ENCODE measurements at places on chromosomes 7 and 10.

DNA sequence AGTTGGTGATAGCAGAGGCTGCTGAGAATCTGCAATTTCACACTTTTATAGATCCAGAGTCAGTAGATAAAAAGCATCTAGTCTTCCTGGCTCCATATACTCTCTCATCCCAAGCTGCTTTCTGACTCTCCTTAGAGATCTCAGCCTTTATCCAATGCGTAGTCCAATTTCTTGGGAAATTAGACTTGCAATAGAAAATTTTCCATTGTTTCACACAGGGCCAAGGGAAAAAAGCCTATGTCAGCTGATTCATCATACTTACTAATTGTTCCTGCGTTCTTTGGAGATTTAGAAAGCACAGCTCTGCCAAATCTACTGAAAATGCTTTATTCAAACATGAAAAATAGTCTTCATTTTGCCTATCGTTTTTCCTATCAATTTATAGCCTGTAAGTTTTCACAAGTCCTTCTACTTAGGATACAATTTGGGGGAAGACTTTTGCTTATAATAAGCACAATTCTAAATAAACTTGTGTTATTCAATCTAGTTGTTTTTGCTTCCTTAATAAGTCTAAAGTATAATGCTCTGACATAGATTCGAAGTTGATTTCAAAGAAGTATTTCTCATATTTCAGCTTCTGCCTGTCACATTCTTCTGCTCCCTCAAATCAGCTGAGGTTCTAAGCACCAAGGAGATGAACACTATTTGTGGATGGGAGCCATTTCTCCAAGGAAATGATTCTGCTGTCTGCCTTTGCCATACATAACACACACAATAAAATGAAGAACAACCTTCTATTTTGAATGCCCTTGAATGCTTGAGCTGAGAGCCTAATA lies 165.4 kb downstream of the ADAM12 start:
- no peak for DNase-seq

GRCh38 chr7:82390936-82391335 lies 52.6 kb downstream of the CACNA2D1 start:
- DNase-seq, result no peak

- DNase-seq, result no peak
Observed at GRCh38 chr10:123356799-123357198, 202.6 kb downstream of the BUB3 start.

DNA sequence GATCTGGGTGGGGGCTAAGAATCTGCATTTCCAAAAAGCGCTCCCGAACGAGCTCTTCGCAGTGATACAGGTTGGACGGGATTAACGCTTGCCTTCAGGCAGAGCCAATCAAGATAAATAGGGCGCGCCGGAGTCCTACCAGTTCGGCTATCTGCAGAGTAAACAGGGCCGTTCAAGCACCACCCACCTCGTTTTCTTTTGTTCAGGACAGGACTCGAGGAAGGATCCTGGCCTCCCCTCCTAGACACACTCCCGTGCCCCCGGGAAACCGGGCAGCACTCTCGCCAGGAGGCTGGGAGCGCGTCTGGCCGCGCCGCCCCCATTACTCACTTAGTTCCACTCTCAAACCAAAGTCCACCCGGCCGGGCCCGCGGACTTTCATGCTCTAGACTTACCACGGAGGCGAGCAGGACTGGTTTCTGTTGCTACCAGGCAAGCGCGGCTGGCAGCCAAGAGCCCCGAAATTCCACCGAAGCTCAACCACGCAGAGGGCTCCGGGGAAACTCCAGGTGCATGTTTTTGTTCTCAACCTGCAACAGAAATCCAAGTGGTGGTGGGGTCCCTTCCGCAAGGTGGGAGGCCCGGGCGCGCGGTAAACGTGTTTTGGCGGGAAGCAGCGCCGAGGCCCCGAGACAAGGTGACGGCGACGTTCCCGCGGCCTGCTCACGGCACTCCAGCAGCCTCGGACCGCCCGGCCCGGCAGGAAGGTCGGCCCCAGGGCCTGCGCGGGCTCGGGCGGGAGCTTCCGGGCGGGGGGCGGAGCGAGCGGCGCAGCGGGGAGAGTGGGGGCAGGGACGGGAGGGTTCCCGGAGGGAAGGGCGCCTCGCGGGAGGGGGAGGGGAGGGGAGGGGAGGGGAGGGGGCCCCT lies 12.7 kb downstream of the HNRNPF start:
- DNase-seq, result peak; percentile 69

DNA sequence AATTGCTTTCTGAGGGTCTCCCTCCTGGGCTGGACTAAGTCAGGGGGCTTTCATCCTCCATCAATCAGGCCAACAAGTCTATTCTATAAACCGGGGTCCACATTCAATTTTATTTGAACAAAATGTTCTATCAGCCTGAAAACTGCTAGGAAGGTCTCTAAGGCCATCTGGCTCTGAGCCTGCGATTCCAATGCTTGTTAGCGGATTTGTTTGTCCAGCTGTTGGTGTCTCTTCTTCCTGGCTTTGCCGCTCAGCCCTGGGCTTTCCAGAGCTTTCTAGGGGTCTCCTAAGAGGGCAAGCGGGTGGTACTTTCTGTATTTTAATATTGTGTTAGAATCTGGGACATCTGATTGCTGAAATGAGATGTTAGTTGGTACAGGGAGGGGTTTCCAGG lies 136.7 kb downstream of the VIPR2 start:
- no peak for DNase-seq

DNA sequence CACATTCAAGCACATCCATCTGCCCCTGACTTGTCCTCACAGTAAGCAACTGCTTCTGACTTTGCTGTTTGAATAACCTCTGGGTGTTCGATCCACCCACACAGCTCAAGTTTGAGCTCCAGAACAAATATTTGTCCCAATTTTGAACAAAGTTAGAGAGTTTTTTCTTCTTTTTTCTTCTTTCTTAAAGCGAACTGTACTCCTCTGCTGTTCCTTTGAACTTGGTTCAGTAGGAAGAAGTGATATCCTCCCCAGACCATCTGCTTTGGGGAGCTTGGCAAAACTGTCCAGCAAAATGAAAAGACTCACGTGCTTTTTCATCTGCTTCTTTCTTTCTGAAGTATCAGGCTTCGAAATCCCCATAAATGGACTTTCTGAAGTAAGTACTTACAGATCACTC lies at the start of gene ITIH2:
TSS of gene ITIH2 (plus strand) at position 177 of the 400 bp plus-strand sequence. CDS start at position 296, 119 bp downstream.
- no peak for DNase-seq

- no peak for DNase-seq
Observed at GRCh38 chr7:27098578-27099451, 3.0 kb upstream of the HOXA1 start.

GRCh38 chr7:140214075-140214684 lies 37.4 kb upstream of the KDM7A start:
- no peak for DNase-seq

- no peak for DNase-seq
Observed at GRCh38 chr7:100866729-100867039, 503 bp upstream of the TRIP6 start.

- no peak for DNase-seq
Observed at GRCh38 chr7:142436601-142437000, 178.7 kb upstream of the PRSS58 start.

DNA sequence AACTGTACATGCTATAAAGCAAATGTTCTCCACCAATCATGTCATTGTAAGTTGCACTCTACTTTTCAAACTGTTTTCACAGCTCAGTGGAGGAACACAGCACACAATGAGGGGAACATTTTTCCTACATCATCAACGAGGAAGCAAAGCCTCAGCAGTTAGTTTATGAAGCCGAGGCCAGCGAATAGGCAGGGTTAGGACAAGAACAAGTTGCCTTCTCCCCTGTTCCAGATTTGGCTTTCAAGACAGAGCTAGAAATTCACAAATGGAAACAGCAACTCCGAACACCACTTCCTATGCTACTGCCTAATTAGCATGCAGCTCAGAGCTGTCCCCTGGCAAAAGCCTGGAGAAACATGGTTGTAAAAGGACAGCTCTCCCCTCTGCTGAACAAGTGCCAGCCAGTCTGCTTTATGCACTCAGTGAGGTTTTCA lies 19.8 kb downstream of the ITGB8 start:
- no peak for DNase-seq

DNA sequence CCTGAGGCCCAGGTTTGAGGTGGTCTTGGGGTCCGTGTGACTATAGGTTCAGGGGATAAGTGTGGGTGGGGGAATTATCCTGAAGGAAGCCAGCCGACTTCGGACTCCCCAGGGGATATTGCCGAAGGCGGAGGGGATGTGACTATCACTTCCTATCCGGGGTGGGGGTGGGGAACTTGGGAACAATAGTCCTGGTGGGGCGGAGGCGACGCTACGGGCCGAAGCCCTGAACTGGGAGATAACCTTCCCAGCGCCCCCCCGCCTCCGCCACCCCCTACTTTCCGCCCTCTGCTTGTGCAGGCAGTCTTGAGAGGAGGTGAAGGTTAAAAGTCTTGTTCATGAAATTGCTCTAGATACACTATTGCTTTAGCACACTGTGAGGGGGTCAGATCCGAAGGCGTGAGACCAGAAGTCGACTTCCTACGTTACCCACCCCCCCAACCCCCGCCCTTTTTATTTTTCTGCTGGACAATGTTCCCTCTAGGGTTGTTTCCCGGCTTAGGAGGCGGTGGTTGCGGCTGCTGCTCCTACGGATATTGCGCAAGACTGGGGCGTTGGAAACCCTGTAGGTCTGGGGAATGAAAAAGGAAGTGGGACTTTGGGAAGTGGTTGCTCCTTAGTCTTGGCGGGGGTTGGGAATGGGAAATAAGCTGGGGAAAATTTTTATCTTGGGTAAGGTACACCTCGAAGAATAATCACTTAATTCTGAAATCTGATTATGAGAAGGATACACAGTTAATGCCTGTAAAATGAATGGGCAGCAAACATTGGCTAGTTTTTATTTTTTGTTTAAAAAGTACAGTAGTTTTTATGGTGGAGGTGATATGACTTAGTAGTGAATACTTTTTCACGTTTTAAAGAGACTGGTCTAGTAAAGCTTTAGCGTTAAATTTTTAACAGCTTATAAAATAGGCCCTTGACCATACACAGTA lies 1.5 kb downstream of the PTPN12 start:
- no peak for DNase-seq

- no peak for DNase-seq
Observed at GRCh38 chr7:134844200-134844599, 64.8 kb downstream of the CALD1 start.

DNA sequence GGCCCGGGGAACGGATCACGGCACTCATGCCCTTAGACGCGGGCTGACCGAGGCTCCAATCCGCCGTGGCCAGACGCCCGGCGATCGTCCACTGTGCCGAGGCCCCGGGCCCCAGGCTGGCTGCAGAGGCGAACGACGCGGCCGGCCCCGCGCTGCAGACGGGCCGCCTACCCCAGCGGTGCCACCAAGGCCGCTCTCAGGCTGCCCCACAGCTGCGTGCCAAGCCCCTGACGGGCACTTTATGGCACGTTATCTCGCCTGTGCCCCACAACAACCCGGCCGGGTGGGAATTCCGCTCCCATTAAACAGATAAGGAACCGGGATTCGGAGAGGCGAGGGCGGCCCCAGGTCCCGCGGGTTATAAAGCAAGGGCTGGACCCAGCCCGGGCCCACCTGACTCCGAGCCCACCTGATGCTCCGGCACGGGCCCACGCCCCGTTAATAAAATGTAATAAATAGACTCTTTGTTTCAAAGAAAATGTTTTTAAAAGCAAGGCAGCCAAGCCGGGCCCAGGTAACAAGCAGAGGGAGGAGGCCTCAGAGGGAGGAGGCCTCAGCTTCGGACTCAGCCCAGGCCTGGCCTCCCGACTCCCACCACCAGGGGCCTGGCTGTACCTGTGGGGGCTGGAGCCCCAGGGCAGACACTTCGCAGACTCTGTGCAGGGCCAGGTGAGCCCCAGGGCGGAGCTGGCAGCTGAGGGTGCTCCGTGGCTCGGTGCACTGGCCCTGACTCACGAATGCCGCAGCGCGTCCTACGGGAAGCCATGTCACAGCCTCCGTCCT lies 79.7 kb downstream of the FOXL3 start:
- no peak for DNase-seq

DNA sequence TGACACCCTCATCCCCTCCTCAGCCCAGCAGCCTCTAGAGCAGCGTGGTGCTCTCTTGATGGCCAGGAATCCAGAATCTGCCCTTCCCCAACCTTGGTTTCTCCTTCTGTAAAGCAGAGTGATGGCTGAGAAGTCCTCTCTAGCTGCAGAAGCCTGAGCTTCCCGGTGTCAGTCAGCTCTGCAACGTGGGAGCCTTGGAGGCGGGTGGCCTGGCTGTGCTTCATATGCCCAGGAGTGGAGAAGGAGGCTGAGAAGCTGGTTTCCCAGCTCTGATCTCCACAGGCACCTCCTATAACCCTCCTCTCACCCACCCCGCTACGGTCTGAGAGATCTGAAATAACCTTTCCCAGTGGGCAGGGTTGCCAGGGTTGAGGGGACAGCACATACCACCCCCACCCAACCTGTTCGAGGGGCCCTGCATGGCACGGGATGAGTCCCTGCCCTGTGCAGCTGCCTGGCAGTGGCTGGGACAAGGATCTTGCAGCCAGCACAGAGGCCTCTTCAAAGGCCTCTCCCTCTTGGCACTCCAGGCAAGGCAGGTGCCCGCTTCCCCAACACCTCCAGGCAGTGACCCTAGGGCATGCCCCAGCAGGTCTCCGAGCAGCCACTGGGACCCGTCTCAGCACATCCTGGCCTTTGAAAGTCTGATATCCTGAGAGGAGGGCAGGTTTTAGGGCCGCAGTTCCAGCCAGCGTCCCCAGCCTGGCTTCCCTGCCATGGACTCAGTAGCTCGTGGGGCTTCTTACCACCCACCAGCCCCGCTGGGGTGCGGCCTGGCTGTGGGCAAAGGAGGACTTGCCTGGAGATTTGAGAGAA lies 18.3 kb upstream of the SLC29A3 start:
- DNase-seq, result no peak

DNA sequence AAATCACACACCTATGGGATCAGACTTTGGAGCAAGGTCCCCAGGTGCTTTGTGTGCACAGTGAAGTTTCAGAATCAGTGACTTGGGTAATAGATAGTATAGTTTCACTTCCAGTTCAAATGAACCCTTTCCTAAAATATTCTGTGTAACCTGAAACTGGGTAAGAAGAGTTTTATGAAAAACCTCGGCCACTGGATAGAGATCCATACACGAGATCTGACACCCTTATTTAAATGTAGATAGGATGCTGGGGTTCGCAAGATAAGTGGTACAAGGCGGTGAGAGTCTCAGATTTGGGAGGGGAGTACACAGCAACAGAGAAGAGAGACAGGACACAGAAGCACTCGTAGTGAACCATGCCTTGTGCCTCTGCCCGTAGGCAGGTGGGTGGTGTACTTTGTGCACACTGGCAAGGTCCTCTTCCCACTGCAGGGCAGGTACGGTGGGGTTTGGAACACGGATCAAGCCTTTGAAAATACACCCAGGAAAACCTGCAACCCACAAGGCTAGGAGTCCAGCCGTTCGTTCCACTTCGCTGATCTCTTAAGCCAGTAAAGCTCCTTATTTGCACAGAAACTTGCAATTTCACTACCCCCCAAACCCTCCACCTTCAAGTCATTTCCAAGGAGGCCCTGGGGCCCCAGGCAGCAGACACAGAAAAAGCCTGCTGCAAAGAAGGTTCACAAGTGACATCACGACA lies 162.8 kb downstream of the USP6NL start:
- DNase-seq, result no peak

- no peak for DNase-seq
Observed at GRCh38 chr10:23359692-23360380, 15.2 kb upstream of the C10orf67 start.

GRCh38 chr10:123922126-123922525 lies 30.5 kb upstream of the CPXM2 start:
- no peak for DNase-seq

- DNase-seq, result peak; percentile 56
Observed at GRCh38 chr10:14009371-14010100, 321.2 kb downstream of the FRMD4A start.

Data from stimulated activated CD8-positive, alpha-beta memory T cell treated with anti-CD3 and anti-CD28 coated beads, Interleukin-7, amount 100 ng/mL, for 48 hours (primary cell).